ENCODE measurements at places on chromosomes 12 and 14. TPM values are rescaled to one million over a fixed set of nuclear protein-coding genes. Genes with fewer than 3 reads are reported as not detected.

The EXOC3L4 gene
- 3.9 TPM for total RNA-seq

The MIPOL1 gene
- total RNA-seq = 0.51 TPM

The PMCH gene
- total RNA-seq = not detected

The ITFG2 gene
- 32.0 TPM for total RNA-seq

The SLC6A15 gene
- not detected for total RNA-seq

All from HT-29 (cell line).